ENCODE measurements at places on chromosomes 11 and 22.
A peak's percentile ranks its signal among the peaks of the same experiment; 100 is the strongest.

DNA sequence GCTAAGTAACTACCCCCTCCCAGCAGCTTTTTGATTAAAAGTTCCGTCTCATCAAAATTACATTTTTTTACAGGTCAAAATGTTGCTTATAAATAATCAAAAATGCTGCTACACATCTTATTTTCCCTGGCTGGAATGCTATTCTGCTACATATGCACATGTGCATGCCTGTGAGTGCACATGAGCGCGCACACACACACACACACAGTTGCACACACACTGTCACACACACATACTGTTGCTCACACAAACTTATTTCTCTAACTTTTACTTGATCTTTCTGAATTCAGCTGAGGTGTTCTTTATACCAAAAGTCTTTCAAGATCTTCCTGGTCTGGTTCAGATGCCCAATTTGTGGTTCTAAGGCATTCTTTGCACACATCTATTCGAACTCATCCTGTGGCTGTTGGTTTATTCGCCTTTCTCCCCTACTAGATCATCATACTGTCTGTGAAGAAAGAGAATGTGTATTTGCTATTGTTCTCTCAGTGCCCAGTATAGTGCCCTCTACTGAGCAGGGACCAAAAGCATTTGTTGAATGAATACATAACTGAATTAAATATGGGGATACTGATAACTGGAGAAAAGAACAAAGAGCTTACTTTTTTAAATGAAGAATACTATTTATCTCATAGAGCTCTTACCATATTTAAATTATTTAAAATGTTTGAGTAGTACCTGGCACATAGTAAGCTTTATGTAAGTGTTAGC is 68.1 kb upstream of the CCDC179 start:
- DNase-seq: no peak

GRCh38 chr22:19497245-19497644 is 17.5 kb downstream of the CDC45 start:
- DNase-seq: no peak

- DNase-seq: no peak
Observed at GRCh38 chr11:104361975-104362374, 198.0 kb upstream of the PDGFD start.

- no peak for DNase-seq
Observed at GRCh38 chr11:95082576-95083001, 7.1 kb upstream of the ENDOD1 start.

- DNase-seq: no peak
Observed at GRCh38 chr11:10348650-10349280, 43.9 kb downstream of the ADM start.

- DNase-seq: no peak
Observed at GRCh38 chr11:124394408-124394807, 4.4 kb downstream of the OR8B3 start.

DNA sequence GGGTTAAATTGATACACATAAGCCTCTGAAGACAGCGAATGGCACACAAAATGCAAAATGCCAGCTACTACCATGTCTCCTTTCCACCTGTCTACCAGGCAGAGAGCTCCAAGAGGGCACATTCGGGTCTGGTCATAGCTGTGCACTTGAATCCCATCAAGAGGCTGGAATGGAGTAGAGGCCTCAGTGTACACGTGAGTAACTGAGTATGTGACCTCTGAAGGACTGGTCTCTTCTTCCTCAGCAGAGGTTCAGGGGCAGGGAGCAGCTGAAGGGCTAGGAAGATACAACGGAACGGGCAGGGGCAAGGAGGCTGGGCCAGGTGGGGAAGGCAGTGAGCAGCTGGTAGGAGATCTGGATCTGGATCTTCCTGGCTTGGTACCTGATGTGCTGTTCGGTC is 56.3 kb upstream of the PHOX2A start:
- DNase-seq: no peak

DNA sequence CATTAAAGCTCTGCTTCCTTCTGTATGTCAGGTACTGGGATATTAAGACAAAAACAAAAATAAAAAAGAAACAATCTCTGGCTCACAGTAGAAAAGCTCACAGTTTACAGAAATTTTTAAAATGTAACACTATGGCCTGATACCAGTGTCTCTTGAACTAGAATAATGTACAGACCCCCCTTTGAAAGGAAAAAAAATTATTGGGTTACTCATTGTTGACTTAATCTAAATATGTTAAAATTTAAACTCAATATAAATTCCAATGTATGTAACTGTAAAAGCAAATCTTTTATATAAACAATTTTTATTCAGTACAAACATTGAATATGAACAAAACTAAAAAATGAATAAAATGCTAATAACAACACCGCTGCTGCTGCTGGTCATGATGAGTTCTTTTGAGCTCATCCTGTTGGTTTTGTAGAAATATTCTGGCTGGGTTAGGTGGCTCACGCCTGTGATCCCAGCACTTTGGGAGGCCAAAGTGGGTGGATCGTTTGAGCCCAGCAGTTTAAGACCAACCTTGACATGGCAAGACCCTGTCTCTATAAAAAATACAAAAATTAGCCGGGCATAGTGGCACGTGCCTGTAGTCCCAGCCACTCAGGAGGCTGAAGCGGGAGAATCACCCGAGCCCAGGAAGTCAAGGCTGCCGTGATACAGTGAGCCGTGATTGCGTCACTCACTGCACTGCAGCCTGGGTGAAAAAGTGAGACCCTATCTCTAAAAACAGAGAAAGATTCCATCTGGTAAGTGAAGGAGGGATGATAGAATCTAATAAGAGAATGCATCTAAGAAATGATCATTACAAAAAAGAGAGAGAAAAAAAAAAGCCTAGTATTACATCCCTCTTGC is 11.8 kb upstream of the KCNE3 start:
- DNase-seq: no peak

DNA sequence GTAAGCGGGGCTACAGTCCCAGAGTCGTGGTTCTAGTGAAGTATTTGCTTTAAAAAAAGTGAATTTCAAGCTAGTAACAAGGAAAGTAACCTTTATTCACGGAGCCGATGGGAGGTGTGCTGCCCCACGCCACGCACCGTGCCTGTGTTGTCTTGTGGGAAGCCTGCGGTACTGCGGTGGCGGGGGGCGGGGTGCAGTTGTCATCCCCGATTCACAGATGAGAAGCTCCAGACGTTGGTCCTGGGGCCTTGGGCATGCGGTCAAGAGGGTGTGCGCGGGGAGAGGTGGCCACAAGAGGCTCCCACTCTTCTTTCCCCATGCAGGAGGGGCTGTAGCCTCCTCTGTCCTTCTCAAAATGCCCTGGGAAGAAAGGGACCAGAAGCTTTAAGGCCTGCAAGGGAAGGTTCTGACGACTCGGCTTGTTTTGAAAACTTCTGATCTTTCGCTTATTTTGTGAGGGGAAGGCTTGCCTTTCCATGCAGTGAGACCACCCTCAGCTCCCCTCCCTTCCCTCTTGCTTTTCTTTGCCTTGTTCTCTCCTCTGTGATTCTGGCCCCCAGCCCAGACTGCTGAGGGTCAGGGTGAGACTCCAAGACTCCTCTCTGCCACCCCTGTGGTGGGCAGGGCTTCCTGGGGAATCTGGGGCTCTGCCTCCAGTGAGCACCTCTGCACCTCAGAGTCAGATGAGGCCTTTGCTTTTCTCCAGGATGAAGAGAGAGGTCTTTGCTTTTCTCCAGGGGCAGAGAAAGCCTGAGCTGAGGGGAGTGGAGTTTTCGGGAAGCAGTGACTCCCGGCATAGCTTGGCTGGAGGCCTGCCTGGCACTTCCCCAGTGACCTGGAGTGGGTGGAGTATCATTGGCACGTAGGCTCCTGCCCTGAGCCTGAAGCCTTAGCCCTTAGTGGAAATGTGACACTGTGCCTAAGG is 6.2 kb downstream of the GLB1L3 start:
- DNase-seq: no peak

DNA sequence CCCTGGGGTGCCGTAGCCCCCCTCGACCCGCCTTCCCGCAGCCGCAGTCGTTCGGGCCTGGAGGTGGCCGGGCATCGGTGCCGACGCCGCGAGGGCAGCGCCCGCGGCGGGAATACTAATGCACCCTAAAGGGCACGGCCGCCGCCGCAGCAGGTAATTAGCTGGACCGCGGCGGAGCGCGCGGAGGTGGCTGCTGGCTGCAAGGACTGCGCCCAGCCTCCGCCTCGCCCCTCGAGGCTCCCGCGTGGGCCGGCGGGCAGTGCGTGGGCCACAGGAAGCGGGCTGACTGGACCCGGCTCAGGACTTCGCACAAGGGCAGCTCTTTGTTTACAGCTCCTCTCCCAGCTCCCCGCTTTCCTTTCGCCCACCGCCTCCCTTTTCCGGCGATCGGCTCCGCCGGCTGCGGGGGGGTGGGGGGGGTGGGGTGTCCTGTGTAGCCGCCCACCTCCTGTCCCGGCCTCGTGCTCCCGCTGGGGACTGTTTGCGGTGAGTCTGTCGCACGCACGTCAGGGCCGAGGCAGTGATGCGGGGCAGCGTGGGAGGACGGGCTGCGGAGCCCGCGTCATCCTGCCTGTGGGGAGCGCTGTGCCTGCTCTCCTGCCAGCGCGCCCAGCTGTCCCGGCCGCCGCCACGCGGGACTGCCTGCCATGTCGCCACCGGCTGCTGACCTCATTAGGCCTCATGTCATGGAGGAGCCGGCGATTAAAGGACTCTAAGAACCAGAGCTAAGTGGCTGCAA is 53.2 kb downstream of the GRIK4 start:
- DNase-seq: no peak

- peak; percentile 70 for DNase-seq
Observed at GRCh38 chr11:113289431-113290187, 24.8 kb upstream of the TTC12 start.

DNA sequence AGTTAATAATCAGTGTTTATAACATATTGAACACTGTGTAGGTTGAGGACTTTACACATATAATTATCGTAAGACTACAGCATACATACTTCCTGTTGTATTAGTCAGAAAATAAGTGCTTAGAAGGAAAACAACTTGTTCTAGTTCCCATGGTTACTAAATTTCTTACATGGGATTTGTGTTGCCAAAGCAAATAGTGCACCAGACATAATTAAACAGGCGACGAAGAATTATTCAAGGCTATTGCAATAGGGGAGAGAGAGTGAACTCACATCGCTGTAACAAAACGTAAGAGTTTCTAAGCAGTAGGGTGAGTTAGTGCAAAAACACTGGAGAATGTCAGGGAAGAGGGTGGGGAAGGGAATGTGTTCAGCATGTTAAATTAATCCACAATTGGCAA is 347.8 kb downstream of the CNTN5 start:
- DNase-seq: no peak

DNA sequence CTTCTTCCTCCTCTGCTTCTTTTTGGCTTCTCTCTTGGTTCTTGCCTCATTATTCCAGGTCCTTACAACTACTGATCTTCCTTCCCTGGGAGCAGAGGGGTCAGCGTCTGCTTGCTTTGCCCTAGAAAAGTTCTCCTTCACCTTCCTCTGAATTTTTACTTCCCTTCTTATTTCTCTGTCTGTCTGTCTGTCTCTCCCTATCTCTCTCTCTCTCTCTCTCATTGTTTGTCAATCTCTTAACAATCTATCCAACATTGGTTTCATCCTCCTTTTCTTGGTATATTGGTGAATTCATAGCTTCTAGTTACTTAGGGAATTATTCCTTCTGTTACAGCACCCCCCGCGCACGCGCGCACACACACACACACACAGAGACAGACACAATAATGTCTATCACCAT is 559.1 kb downstream of the MN1 start:
- DNase-seq: no peak

DNA sequence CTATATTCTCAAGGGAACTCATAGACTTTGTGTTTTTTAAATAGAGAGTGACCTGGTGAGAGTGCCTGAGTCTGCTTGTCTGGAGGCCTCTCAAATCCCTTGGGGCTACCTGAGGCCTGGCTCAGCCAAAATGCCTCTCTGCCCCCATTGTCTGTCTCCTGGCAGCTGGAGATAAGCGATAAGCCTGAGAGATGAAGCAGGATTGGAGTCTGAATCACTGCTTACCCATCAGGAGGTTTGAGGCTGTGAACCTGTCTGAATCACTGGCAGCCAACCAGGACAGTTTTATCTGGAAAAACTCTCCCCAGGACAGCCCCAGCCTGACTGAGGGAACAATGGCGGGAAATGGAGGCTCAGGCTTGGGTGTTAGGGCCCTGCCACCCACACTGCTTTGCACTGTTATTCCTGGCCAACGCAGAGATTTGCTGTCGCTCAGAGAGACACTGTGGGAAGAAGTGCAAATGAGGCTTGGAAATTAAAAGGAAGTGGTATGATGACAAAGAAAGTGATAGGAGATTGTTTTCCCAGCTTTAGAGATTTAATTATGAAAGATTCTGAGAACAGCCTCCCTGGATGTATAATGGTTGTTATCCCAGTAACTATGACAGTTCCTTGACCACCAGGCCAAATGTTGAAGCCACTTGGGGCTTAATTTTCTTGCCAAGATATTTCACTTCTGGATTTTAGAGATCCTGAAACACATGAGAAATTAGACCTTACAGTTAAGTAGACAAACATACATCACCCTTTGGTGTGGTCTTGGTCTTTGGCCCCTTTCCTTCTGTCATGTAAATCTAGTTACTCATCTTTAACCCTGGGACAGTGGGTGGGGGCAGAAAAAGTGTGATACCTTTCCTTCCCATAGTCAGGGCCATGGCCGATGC is 102.1 kb downstream of the RASSF10 start:
- no peak for DNase-seq

DNA sequence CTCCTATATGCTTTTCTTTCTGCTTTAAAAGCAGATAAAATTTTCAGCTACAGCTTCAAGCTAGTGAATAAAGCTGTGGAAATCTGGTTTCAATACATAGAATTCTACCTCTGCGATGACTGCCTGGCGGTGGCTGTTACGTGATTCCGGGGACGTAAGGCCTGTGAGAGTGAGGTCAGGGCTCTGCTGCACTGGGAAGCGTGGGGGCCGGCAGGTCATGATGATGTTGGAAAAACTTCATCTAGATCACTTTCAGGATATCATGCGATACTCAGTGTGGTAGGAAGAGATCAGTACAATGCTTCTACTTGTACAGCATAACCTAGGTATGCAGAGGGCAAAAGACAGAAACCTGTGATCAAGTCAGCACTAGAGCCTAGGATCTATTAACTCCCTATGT is 546.8 kb upstream of the B3GAT1 start:
- DNase-seq: no peak

GRCh38 chr22:37310075-37310606 is 27.8 kb downstream of the CYTH4 start:
- DNase-seq: no peak

DNA sequence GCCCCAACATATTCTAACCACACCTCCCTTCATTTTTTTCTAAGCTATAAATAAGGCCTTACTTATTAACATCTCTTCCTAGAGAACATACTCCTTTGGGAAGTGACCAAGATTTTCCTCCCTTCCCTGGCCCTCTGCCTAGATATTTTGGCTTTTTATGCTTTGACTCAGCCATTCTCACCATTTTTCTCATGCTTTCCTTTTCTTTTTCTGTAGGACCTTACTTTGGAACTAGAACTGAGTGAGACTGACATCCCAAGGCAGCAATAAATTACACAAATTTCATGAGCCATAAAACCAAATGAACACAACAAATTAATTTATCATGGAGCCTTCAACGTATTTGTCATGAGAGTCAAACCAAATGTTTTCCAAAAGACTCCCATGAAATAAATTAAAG is 142.7 kb upstream of the CTSC start:
- no peak for DNase-seq
